ENCODE measurements at places on chromosomes 5 and 9. TPM values are rescaled to one million over a fixed set of nuclear protein-coding genes. Genes with fewer than 3 reads are reported as not detected.

CEL gene
- 2.4 TPM for total RNA-seq

BNC2 gene
- total RNA-seq, result 3.7 TPM

FAM221B gene
- total RNA-seq, result not detected

PCDHGB3 gene
- 0.76 TPM for total RNA-seq

- no peak for ATAC-seq
Measured at GRCh38 chr9:123278361-123278760, 10.0 kb upstream of the STRBP start.

DNA sequence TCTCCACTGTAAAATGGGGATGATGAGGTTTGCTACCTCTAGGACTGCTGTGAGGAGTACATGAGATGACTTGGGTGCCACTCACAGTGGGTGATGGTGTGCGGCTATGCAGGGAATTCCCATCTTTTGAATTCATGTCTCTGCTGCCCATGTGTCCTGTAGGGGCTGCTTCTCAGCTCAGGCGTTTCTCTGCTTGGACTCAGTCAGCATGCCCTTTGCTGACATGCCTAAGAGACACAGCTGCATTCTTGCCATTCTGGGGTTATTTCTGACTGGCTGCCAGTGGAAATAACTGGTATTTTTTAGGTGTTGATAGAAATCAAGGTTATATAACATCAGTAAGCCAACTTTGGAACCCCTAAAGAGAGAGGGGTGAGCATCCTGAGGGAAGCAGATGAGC is 24.3 kb upstream of the XPA start:
- ATAC-seq, result no peak
